SK-N-SH (cell line): ENCODE measurements at places on chromosomes 11 and 22. TPM values are rescaled to one million over a fixed set of nuclear protein-coding genes. Genes with fewer than 3 reads are reported as not detected.

The SAA4 gene
- not detected in 2 replicates for polyA plus RNA-seq

The SLC25A22 gene
- 40.2 and 50.9 TPM in 2 replicates for polyA plus RNA-seq

DNA sequence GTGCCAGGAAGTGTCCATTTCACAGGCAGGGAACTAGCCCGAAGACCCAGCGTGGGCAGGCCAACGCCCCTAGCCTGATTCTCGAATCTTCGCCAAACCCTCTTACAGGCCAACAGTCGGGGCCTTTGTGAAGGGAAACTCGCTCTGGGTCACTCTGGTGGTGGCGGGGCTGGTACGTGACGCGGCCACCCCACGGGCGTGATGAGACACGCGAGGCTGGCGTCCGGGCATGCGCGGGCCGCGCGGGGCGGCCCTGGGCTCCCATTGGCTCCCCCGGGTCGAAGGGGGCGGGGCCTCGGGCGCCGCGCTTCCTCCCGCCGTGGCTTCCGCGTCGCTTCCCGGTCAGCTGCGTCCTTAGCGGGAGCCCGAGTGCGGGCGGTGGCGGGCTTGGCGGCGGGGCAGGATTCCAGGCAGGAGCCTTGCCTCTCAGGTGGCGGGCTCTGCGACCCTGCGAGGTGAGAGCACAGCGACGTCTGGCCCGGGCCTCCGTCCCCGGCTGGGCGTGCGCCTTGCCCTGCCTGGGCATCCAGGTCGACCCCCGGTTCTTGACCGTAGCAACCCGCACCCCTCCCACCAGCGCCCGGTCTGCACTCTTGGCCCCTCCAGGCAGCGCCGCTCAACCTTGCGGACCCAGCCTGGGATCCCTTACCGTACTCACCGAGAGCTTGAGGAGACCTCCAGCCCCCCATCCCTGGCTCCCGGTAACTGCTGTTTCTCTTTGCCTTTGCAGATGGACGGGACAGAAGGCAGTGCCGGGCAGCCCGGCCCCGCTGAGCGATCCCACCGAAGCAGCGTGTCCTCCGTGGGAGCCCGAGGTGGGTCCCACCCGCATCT is at the start of gene FRMD8:
Gene FRMD8 (plus strand): TSS at position 331 of the 834 bp plus-strand sequence. CDS start 400 bp downstream, at position 731.
- DNase-seq = peak; percentile 99

The KRTAP5-7 gene
- polyA plus RNA-seq = 0.06 and 0.07 TPM in 2 replicates

GRCh38 chr11:120285256-120285655 is 39.8 kb upstream of the TLCD5 start:
- peak; percentile 47 for DNase-seq

The CSRP3 gene
- not detected in 2 replicates for polyA plus RNA-seq

- DNase-seq = no peak
Observed at GRCh38 chr11:35090125-35090524, 48.8 kb upstream of the CD44 start.

DNA sequence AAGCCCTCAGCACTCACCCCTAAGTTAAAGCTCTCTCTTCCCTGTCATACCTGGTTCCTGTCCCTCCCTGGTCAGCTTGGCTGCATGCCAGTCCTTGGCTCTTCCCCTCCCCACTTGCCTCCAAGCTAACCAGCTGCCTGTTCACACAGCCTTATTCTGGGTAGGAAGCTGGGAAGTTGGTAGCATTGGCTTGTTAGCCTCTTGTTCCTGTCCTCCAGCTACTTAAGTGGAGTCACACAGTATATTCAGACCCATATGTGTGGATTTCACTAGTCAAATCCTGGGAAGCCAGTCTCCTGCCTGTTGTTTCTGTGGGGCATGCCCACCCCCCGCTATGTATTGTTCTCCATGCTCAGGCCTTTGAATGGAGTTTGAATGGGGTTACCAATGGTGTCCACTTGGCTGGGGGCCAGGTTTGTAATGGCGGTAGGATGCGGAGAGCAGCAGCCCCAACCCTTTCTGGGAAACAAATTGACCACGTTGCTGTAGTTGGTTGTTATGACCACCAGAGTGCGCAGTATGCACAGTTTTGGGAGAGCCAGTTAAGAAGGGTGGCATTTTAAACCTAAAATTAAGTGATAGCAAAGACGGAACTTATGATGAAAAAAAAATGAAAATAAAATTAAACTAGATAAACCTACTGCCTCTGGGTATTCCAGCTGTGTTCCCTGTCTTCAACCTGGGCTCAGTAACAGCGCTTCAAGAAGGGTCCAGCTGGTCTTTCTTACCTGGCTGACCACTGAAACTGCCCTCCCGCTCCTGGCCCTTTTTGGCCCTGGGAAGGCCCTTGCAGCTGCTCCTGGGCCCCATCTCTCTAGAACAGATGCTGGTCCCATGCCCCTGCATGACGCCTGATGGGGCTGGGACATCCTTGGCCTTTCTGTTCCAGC is 10.7 kb upstream of the RPS3 start:
- peak; percentile 85 for DNase-seq

DNA sequence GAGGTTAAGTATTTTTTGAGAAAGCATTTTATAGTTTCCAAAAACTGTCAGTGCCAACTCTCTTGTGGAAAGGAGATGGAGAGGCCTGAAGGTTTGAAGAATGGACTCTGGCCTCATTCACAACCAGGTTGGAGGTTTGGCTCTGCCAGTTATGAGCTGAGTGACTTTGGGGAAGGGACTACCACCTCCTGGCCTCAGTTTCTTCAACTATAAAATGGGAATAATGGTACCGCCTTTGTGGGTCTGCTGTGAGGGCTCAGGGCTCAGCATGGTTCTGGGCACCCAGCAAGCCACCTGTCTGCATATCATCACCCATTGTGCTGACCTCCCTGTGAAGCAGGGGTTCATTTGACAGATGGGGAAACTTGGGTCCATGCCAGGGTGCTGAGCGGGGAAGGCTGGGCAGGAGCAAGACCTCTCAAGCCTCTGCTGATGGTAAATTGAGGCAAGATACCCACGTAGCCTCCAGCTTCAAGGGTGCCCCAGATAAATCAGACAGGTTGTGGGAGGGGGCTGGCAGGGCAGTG is 3.5 kb upstream of the LIF start:
- no peak for DNase-seq

GRCh38 chr11:134987822-134988221 is 575.8 kb upstream of the B3GAT1 start:
- no peak for DNase-seq

- peak; percentile 53 for DNase-seq
Observed at GRCh38 chr11:16778876-16779275, 40.4 kb downstream of the C11orf58 start.

The RAB36 gene
- 6.6 and 6.8 TPM in 2 replicates for polyA plus RNA-seq

The OR52E8 gene
- polyA plus RNA-seq = not detected in 2 replicates

GRCh38 chr11:2697866-2698265 is 1.9 kb downstream of the KCNQ1OT1 start:
- DNase-seq = no peak

GRCh38 chr22:23178512-23179254 is 1.6 kb upstream of the BCR start:
- peak; percentile 91 for DNase-seq

GRCh38 chr11:133053124-133053776 is 479.1 kb downstream of the OPCML start:
- DNase-seq = no peak

- peak; percentile 81 for DNase-seq
Observed at GRCh38 chr22:29359469-29359868, 28.9 kb downstream of the AP1B1 start.

- no peak for DNase-seq
Observed at GRCh38 chr22:48178536-48178935, 1416.1 kb downstream of the TBC1D22A start.

DNA sequence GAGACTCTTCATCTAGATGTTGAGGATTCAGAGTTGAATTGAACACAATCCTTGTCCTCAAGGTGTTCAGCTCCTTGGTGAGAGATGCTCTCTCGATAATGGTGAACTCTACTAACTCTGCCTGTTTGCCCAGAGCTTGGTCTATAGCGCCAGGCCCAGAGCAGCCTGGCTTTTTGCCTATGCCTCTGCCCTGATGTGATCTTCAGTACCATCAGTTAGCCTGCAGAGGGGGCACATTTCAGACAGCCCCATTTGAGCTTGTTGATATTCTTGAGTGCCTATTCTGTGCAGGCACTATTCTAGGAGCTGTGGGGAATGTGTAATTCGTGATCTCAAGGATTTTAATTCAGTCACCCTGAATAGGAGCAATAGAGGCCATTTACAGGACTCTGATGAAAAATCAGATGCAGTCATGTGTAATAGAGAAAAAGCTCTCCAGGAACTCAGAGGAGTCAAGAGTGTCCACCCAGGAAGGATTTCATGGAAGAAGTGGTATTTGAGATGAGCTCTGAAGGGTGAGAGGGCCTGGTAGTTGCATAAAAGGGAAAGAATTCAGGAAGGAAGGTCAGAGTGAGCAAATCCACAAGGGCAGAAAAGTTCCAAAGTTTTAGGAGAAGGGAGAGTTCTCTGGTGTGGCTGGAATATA is 19.3 kb downstream of the GTPBP1 start:
- peak; percentile 44 for DNase-seq

The RIMBP3B gene
- polyA plus RNA-seq = 0.02 TPM in 1 of 2 replicates, not detected in the other

DNA sequence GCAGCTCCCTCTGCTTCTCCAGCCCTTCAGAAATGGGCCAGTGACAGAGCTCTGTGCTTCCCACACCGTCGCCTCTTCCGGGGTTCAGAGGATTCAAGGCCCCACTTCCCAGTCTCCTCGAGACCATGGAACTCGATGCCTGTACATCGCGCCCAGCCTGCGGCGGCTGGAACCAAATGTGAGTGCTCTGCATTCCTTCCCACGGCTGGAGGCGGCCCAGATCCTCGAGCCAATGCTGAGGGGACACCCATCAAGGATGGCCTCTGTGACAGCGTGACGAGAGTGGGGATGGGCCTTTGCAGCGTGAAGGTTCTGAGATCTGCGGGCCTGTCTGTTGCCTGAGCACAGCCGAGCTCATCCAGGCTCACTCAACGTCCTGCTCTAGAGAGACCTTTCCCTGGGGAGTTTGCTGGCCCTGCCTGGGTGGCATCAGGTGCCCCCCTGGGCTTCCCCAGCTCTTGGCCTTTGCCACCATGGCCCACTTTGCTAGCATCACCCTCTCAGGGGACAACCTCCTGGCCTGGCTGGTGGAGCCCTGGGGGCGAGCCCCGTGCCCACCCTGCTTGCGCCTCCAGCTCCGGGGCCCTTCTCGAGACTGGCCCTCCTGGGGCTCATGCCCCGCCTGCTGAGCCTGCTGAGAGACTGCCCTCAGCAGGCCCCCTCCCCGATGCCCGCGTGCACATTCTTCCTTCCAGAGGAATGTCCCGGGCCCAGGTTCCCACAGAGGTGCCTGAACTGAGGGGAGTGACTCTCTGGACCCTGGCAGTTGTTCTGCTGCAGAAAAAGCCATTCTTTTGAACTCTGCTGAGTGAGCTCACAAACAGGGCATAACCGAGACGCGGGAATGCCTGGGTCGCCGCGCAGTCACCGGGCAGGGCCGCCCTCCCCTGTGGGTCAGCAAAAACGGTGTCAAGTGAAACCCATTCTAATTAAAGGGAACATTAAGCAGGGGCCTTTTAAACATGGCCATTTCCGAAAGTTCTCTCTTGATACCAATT is 7.3 kb upstream of the MYEOV start:
- DNase-seq = no peak

DNA sequence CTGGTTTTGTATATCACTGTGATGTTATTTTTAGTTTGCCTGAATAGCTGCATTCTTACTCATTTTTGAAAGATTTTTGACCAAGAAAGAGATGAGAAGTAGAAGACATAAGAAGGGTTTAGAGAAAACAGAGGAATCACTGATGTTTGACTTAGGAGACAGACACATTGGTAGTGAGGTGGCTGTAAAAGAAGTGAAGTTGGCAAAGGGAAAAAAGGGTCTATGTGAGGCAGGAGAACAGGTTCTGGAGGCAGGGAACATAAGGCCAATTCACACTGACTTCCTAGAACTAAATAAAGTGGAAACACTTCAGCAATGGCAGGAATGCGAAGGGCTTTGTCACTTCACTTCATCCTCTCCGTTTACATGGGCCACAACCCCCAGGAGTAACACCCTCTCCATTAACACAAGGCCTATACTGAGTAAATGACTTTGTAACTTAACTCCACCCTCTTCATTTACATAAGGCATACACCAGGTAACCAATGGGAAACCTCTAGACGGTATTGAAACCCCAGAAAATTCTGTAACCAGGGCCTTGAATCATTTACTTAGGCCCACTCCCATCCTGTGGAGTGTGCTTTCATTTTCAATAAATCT is 36.5 kb downstream of the CTSC start:
- no peak for DNase-seq

DNA sequence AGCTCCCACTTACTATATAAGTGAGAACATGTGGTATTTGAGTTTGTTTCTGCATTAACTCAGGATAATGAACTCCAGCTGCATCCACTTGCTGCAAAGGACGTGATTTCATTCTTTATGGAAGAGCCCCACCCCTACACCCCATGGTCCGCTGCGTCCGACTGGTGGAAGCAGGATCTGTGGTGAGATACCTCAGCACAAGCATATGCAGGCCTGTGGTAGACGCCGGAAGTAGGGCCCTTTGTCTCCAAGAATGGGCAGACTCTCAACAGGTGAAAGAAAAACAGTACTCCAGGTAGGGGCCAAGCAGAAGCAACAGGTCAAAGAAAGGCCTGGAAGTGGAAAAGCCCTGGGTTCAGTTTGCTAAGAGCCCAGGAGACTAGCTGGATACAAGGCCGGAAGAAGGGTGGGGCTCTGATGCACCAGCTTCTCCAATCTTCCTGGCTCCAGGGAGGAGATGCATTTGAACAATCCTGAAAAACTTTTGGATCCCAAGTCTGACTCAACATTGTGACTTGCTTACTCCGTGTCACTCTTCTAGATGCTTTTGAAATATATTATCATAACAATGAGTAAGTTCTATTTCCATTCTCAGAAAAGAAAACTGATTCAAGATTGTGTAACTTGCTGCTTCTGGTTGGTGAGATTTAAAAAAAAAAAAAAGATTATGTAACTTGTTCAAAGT is 30.4 kb downstream of the NEAT1 start:
- peak; percentile 84 for DNase-seq

The GLYAT gene
- polyA plus RNA-seq = not detected in 2 replicates

DNA sequence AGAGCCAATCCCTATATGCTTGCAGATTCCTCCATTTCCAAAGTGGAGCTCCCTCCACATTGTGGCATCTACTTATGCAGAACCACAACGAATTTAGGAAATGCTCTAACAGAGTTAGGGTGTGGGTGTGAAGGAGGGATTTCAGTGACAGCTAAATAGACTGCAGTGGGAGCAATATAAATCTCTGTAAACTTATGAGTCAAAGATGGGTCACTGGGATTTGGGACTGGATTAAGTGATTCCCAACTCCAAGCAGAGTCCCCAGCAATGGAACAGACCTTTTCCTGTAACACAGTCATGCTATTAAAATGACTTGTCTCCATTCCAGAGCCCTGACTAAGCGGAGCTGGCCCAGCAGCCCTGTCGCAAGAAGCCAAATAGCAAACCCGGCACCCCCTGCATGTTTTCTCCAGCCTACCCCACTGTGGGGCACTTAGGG is 36.6 kb downstream of the RPL27A start:
- no peak for DNase-seq

DNA sequence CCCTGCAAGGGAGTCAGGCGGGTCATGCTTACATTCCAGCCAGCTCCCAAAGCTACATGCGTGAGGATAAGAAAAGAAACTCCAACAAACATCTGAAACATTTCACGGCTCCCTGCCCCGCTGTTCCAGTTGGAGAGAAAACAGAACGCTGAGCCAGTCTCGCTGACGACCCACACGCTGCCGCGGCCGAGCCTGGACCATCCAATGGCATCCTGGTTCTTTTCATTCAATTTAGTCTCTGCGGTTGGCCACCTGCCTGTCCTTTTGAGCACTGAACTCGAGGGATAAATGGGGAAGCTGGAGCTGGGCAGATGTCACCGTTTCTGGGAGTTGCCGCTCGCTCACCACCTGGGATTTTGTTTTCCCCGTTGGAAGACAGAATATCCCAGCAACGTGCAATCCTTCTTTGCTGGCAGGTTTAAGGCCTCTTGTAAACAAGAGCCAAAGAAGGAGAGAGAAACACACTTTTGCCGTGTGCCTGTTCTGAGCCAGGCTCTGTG is 45.3 kb upstream of the SHISAL1 start:
- DNase-seq = no peak

- DNase-seq = no peak
Observed at GRCh38 chr11:118084247-118084646, 2.5 kb downstream of the SMIM35 start.
